OCI-LY7 (cell line): ENCODE measurements at places on chromosomes 11 and 22. TPM values are rescaled to one million over a fixed set of nuclear protein-coding genes. Genes with fewer than 3 reads are reported as not detected.

Gene E2F8
- total RNA-seq = 55.7 and 75.2 TPM in 2 replicates

Gene PARVG
- 7.7 and 8.6 TPM in 2 replicates for total RNA-seq

Gene SYT12
- total RNA-seq = 0.72 and 0.87 TPM in 2 replicates

Gene OOSP1
- not detected in 2 replicates for total RNA-seq

Gene CLTCL1
- total RNA-seq = 0.99 and 1.0 TPM in 2 replicates

Gene GVQW3
- 16.5 and 18.4 TPM in 2 replicates for total RNA-seq

Gene PGM2L1
- 0.78 and 0.87 TPM in 2 replicates for total RNA-seq

Gene SMC1B
- total RNA-seq = 0.08 TPM in 1 of 2 replicates, not detected in the other

Gene OR51I2
- total RNA-seq = not detected in 2 replicates

Gene INPP5J
- 7.0 and 7.5 TPM in 2 replicates for total RNA-seq

Gene GLB1L3
- total RNA-seq = not detected in 2 replicates

Gene BIK
- 67.6 and 88.4 TPM in 2 replicates for total RNA-seq
